Activated T-helper 17 cell treated with anti-CD3 and anti-CD28 coated beads, Interleukin-2, amount 50 U/mL, for 72 hours (primary cell): ENCODE measurements at places on chromosomes 3 and 15. TPM values are rescaled to one million over a fixed set of nuclear protein-coding genes. Genes with fewer than 3 reads are reported as not detected.

OR5K2 gene
- total RNA-seq, result not detected

GRCh38 chr3:33652736-33653135 lies 65.3 kb downstream of the CLASP2 start:
- ATAC-seq, result no peak

PSTPIP1 gene
- total RNA-seq, result 125 TPM

IGSF11 gene
- 0.52 TPM for total RNA-seq

CHDH gene
- 1.1 TPM for total RNA-seq

- no peak for ATAC-seq
Measured at GRCh38 chr3:127640042-127640355, 11.0 kb downstream of the PODXL2 start.

PCLAF gene
- 101 TPM for total RNA-seq
